ENCODE measurements at places on chromosomes 16 and 17.
A peak's percentile ranks its signal among the peaks of the same experiment; 100 is the strongest.

DNA sequence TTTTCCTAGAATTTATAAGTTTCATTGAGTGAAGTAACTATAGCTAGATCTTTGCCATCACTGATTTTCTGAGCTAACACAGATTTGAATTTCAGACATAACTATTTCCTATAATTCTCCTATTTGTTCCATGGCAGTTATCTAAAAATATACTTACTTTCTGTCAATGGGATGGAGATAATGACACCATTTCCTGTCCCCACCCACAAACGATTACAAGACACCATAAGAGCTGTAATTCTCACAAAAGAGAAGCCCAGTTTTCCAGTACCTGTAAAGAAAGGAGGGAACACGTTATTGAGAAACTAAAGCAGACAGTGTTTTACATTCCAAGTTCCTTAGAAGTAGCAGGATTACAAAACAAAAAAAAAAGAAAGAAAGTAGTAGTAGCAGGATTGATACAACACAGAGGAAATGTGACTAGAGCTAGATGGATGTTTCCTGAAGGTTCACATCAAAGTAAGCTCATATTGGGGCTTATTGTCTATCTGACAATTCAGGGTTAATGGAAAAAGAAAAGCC, 110.9 kb upstream of the TOB1 start:
- DNase-seq = no peak

- DNase-seq = no peak
These were observed 24.1 kb upstream of the ADORA2B start for GRCh38 chr17:15920758-15921239.

GRCh38 chr16:5863071-5863606, 765.5 kb upstream of the EEF2KMT start:
- DNase-seq = no peak

GRCh38 chr16:49914657-49915056, 58.7 kb upstream of the ZNF423 start:
- DNase-seq = no peak

DNA sequence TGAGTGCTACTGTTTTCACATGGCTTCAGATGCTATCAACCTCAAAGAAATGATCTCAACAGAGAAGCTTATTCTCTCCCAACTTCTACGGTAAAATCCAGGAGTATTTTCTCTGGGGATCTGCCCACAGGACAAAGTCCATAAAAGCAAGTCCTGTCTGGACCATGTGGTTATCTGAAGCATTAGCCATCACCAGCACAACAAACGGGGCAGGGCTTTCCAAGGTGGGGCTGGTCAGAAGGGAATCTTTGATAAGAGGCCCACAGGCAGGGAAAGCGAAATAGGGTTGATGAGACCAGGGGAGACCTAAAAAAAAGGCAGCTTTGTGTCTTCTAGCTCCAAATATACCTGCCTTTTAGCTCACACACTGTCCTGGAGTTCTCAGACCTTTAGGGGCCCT, 38.7 kb upstream of the CACNG3 start:
- no peak for DNase-seq

DNA sequence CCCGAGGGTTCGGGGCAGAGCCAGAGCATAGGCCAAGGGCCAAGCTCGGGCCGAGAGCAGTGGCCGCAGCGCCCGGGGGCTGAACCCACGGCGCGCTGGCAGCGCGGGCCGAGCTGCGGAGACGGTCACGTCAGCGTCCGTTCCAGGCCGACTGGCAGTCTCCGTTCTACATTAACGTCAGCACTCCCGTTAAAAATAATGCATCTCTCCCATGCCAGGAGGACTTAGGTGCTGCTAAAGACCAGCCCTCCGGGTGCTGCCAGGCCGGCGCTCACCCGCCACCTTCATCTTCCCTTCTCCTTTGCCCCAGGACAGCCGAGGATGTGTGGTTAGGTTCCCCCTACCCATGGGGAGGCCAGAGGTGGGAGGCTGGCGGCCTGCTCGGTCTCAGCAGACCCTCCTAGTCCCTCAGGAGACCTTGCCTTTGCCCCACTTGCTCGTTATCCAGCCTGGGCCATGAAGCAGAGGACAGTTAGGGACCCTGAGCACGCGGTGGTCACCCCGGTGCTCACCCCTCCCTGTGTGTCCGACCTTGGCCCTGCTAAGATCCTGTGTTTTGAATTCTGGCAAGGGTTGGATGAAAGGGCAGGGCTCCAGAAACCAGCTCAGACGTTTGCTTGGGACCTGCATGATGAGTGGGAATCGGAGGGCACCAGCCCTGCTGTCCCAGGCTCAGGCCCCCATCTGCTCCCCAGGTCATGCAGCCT, 572 bp downstream of the MPG start:
- DNase-seq = peak; percentile 68

- DNase-seq = no peak
These were observed 15.9 kb downstream of the RAB5C start for GRCh38 chr17:42138749-42139492.

GRCh38 chr16:15539197-15539596, 103.8 kb downstream of the MARF1 start:
- DNase-seq = no peak
